IMR-90 (cell line): ENCODE measurements at places on chromosomes 1 and 21. TPM values are rescaled to one million over a fixed set of nuclear protein-coding genes. Genes with fewer than 3 reads are reported as not detected.

DNA sequence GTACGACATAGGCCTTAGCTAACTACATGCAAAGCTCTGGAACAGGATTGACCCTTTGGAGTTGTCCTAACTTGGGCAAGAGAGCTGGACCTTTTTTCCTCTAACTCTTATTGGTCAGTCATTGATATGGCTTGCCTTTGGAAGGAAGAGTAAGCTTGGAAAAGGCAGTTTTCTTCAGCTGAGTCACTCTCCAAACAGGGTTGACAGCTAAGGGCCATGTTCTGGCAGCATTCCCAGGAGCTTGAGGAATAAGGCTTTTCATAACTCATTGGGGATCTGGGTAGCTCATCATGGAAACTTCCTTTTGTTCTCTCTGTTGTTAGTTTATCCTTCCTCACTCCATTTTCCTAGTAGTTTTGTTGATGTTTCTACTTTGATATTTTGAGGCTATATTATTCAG lies 14.5 kb upstream of the ERRFI1 start:
- H3K4me1 ChIP-seq: peaks cover 2% of the 10 kb centered on the region; the same call in 1 of the 2 replicates
- no peak overlapping the region for H3K4me3 ChIP-seq

GRCh38 chr1:98437540-98437939 lies 224.0 kb upstream of the SNX7 start:
- H3K36me3 ChIP-seq: no peaks in the 10 kb centered on the region
- no peaks in the 10 kb centered on the region for H3K4me1 ChIP-seq
- H3K27me3 ChIP-seq: no peaks in the 10 kb centered on the region
- no peak for DNase-seq

DNA sequence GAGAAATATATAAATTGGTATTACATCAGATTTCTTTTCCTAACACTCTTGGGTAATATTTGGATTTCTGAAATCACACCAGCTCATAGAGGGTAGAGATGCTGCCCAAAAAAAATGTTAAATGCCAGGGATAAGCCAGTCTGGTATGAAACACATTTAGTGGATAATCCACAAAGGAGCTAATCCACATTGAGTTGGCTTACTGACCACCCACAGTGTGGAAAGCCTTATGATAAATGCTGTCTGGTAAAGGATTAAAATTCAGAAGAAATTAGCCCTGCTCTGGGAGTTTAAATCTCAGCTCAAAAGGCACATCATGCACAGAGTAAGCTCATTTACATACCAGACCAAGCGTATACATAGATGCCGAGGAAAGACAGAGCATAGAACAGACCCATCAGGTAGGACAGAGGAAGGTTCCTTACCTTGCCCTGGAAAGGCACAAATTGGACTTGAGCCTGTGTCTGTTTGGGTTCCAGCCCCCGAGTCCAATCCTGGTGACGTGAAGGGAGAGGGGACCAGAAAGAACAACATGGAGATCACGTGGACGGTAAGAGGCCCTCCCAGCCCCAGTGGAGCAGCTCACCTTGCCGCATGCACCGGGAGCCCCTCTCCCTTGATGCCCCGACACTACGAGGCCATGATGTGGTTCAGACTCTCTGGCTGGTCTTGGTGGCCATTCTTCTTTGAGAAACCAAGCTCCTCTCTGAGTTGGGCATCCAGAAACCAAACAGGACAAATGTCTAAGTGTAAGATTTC lies 62.9 kb upstream of the CNTN2 start:
- H3K4me3 ChIP-seq: no peak overlapping the region
- no peaks in the 10 kb centered on the region for H3K4me1 ChIP-seq
- no peak for DNase-seq
- peaks cover 31% of the 10 kb centered on the region for H3K27me3 ChIP-seq
- H3K27ac ChIP-seq: no peak overlapping the region

GRCh38 chr1:34362949-34363348 lies 186.2 kb downstream of the C1orf94 start:
- no peak overlapping the region for H3K27ac ChIP-seq
- no peaks in the 10 kb centered on the region for H3K27me3 ChIP-seq
- H3K36me3 ChIP-seq: no peaks in the 10 kb centered on the region
- no peak for DNase-seq
- no peak overlapping the region for H3K4me3 ChIP-seq

Gene GJB4
- not detected in 2 replicates for total RNA-seq

Gene LRRC7
- total RNA-seq: under 0.01 TPM in 2 replicates
